ENCODE measurements at places on chromosomes 3 and 15. TPM values are rescaled to one million over a fixed set of nuclear protein-coding genes. Genes with fewer than 3 reads are reported as not detected.

The STARD9 gene
- total RNA-seq = 21.9 TPM

DNA sequence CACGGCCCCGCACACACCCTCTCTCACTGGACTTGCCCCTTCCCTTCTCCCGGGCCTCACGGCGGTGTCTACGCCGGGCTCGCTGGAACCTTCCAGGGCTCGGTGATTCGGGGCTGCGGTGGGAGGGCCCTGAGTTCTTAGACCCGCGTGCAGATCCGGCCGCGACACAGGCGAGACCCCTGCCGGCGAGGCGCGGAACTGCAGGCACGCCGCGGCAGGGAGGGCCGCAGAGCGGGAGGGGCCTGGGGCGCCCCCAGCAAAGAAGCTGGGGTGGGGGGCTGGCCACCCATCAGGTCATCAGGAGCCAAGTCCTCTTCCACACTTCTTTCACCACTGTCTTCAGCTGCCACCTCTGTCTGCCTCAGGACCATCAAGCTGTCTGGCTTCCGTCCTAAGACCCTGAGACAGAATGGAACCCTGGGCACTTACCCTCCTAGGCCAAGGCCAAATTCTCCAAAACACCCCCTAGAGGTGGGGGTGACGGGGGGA, 164.5 kb downstream of the XXYLT1 start:
- H3K36me3 ChIP-seq = no peaks in the 10 kb centered on the region
- H3K27me3 ChIP-seq = no peaks in the 10 kb centered on the region
- DNase-seq = peak; percentile 84
- peaks cover 30% of the 10 kb centered on the region for H3K4me1 ChIP-seq
- no peak overlapping the region for H3K27ac ChIP-seq

DNA sequence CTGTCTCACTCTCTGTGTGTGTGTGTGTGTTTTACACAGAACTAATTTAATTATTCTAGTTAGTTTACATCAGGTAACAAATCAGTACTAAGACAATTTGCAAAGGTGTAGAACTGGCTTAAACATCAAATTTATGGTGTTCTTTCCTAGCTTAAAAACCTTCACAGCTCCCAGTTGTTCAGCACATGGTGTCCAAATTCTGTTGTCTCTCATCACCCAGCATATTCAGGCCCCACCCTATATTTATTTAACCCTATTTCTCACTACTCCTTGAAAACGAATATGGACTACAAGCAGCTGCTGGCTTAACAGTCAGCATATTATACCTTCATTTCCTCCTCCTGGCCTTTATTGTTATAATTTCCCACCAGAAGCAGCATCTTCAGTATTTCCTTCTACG, 1.2 kb downstream of the IL20RB start:
- H3K4me3 ChIP-seq = no peak overlapping the region
- no peaks in the 10 kb centered on the region for H3K36me3 ChIP-seq
- no peak overlapping the region for H3K27ac ChIP-seq
- DNase-seq = no peak

DNA sequence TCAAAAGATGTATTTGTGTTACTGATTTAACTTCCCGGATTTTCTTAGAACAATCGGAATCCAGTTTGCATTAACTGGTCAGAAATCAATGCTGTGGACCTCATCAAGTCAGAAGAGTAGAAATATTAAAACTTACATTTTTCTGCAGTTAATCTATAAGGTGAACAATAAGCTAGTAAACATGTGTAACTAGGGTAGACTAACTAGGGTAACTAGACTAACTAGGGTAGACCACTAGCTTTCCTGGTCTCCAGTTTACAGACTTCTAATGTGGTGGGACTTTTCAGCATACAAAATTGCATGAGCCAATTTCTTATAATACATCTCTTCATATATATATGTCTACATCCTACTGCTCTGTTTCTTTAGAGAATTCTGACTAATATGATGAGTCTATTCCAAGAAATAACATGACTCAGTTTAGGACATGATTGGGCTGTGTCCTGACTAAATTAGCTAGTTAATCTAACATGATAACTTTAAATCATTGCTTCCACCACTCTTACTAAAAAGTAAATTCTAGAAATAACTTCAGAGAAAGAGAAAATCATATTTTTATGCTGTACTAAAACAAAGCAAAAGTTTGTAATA, 5.3 kb downstream of the PLSCR2 start:
- no peaks in the 10 kb centered on the region for H3K36me3 ChIP-seq
- H3K27ac ChIP-seq = no peak overlapping the region
- no peak for DNase-seq

The UROC1 gene
- not detected for total RNA-seq

GRCh38 chr3:86175051-86175536, 815.9 kb downstream of the VGLL3 start:
- no peaks in the 10 kb centered on the region for H3K4me1 ChIP-seq
- H3K36me3 ChIP-seq = no peaks in the 10 kb centered on the region
- DNase-seq = no peak
- H3K27me3 ChIP-seq = no peaks in the 10 kb centered on the region
- H3K27ac ChIP-seq = no peak overlapping the region
- no peak overlapping the region for H3K4me3 ChIP-seq

DNA sequence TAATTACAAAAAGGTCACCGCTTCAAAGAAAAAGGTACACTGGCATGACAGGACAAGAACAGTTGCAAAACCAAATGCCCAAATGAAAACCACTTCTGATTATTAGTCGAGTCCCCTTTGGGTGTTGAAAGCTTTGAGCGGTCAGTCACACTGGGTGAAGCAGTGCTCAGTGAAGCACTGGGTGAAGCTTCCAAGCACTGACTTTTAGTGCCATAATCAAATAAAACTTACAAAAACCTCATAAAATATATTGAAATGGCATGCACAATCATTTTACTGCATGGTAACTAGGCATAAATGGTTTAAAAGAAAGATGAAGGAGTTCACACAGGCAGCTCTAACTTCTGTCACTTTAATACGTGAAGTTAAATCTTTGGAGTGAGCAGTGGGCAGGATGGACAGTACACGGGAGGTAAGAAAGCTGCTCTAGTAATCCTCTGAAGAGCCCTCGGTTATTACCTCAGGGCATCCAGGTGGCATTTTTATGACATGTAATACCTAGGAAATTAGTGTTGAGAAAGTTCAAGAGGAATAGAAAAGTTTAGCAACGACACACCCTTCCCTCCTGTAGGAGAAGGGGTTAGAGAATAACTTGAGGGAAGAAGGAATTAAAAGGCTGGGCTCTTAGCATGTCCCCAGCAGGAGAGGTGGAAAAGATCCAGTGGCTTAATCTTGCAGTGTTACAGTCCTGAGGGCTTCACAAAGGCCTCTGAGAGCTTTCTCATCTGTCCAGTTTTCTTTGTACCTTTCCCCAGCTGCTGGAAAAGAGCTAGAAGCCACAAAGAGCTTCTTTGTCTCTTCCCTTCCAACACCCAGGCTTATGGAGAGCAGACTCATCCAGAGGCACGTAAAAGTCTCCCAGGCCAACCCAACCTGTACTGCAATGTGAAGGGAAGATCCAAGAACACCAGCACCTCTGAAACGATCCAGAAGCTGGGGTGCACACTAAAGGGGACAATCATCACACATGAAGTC, 64.9 kb upstream of the MYO5C start:
- DNase-seq = no peak
- no peaks in the 10 kb centered on the region for H3K4me1 ChIP-seq
- no peak overlapping the region for H3K4me3 ChIP-seq
- peaks cover 32% of the 10 kb centered on the region for H3K36me3 ChIP-seq
- no peak overlapping the region for H3K27ac ChIP-seq

The P2RY1 gene
- total RNA-seq = 19.8 TPM

The ZPLD1 gene
- total RNA-seq = not detected

The TMC3 gene
- not detected for total RNA-seq

The C15orf39 gene
- 36.3 TPM for total RNA-seq

GRCh38 chr15:68028137-68028887, 25.8 kb upstream of the PIAS1 start:
- H3K27me3 ChIP-seq = no peaks in the 10 kb centered on the region
- H3K4me1 ChIP-seq = peaks cover 21% of the 10 kb centered on the region
- H3K4me3 ChIP-seq = no peak overlapping the region
- no peak overlapping the region for H3K27ac ChIP-seq
- no peak for DNase-seq

DNA sequence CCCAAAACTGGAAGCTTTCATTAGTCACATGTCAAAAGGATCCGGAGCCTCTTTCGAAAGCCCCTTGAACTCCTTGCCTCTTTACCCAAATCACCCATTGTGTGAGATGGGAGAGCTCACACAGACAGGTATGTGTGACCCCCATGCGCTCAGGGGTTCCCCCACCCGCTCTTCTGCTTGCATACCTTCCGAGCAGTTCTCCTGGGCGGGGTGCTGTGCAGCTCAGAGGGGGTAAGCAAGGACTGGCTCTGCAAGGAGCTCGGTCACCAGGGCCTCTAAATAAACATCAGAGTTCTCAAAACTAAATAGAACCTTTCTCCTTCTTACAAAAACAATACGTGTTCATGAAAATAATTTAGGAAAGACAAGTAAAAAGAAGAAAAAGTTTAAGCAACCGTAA, 55.7 kb downstream of the PXYLP1 start:
- no peaks in the 10 kb centered on the region for H3K4me1 ChIP-seq
- no peak for DNase-seq
- H3K4me3 ChIP-seq = no peak overlapping the region

GRCh38 chr3:47225310-47225906, 57.2 kb downstream of the KIF9 start:
- DNase-seq = no peak
- H3K4me3 ChIP-seq = peak overlapping the region; percentile 4
- H3K27me3 ChIP-seq = no peaks in the 10 kb centered on the region
- H3K36me3 ChIP-seq = no peaks in the 10 kb centered on the region
- H3K4me1 ChIP-seq = peaks cover 28% of the 10 kb centered on the region

DNA sequence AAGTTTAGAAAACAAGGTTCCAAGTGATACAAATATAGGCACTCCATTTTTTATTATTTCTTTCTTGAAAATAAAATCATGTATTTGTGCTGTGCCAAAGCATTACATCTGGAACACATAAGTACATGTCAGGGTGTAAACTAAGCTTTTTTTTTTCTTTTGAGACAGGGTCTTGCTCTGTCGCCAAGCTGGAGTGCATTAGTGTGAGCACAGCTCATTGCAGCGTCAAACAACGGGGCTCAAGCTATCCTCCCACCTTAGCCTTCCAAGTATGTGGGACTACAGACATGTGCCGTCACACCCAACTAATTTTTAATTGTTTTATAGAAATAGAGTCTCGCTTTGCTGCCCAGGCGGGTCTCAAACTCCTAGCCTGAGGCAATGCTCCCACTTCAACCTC, 9.0 kb downstream of the SPATA12 start:
- H3K27me3 ChIP-seq = no peaks in the 10 kb centered on the region
- DNase-seq = no peak
- peaks cover 8% of the 10 kb centered on the region for H3K4me1 ChIP-seq
- H3K36me3 ChIP-seq = no peaks in the 10 kb centered on the region
- H3K27ac ChIP-seq = no peak overlapping the region

DNA sequence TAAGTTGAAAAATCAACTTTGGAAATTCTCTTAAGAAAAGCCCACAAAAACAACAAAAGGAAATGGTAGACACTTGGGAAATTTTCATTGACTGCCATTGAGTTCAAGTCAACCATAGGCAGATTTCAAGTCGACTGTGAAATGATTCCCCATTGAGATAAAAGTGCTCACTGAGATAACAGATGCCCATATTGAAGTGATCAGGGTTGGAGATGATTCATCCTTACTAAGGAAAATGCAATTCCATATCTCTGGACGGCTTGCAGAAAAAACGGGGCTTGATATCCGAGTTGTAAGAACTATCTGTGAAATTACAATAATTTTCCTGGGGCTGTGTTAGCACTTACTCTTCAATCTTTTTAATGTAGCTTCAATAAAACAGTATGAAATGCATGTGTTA, 373.1 kb upstream of the THRB start:
- no peaks in the 10 kb centered on the region for H3K36me3 ChIP-seq
